Putamen (tissue), 1 donor: ENCODE measurements at places on chromosomes 1 and 21.

- no peak for DNase-seq
Observed at GRCh38 chr21:17866590-17866989, 47.4 kb upstream of the C21orf91 start.

DNA sequence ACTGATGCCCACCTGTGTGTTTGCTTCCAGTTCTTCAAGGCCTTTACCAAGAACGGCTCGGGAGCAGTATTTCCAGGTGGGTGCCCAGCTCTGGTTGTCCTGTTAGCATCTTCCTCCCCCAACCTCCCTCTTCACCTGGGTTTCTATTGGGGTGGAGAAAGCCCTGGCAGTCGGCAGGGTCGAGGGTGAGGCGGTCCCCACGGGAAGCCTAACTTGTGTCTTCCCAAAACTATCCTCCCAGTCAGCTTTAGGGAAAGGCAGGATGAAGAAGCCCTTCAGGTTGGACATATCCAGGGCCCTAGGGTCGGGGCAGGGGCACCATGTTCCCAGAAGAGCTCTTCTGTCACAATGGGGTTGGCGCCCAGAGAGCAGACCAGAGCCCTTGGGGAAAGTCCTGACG is 20.6 kb downstream of the QSOX1 start:
- DNase-seq, result no peak

DNA sequence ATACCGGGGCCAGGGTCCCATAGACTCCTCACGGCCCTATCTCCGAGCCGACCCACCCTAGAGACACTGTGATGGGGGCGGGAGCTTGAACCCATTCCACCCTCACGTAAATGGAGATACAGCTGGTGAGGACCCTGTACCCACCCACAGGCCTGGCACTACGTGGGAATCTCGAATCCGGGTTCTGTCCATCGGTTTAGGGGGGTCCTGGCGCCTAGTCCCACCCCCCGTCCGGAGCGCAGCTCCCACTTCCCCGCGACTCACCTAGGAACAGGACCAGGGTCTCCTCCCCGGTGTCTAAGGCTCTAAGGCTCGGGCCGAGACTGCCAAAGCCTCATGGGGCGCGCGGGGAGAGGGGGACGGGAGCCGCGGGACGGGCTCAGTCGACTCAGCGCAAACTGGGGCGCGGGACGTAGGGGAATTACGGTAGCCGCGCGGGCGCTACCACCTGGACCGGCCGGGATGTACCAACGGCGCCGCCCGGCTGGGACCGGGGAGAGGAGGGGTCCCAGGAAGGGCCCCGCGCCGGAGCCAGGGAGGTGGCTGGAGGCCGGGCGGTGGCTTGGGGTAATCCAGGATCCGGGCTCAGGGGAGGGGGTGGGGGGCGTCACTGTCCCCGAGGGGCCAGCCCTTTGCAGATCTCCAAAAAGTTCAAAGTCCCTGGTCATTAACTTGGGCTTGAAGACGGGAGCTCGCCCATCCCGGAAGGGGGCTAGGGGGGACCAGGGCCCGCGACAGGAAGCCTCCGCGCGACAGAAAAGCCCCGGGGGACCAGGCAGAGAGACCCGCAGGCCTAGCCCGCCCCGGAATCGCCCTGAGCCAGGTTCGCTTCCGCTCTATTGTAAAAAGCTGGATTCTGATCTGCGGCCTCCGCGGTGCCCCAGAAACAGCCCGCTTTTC is 1.0 kb downstream of the PLEKHG5 start:
- no peak for DNase-seq

GRCh38 chr1:172926070-172926469 is 124.7 kb downstream of the TNFSF18 start:
- no peak for DNase-seq

GRCh38 chr1:61049850-61050540 is 32.4 kb upstream of the NFIA start:
- DNase-seq, result peak; percentile 94

- no peak for DNase-seq
Observed at GRCh38 chr1:177354247-177354646, 183.5 kb downstream of the BRINP2 start.

DNA sequence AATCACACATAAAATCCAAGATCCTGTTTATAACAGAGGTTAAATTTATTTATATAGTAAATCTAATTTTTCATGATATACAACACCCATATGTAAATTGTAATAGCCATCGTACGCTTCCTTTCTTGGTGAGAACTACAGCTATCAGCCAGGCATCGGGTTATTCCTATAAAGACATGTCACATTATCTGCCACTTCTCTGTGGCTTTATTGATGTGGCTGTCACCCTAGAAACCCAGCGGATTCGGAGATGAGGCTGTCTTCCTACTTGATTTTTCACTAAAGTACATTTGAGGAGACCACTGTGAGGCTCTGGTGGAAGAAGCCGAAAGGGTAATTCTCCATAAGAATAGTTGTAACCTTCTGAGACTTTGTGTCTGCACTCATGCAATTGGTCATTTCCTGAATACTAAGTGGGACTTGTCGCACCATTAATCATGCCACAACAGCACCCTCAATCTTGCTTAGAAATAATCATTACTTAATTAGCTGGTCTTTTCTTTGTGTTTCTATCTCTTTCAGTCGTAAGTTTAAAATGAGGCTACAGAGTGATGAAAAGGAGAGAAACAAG is 106.0 kb downstream of the NTNG1 start:
- DNase-seq, result no peak
